ENCODE measurements at places on chromosomes 3 and 15.

DNA sequence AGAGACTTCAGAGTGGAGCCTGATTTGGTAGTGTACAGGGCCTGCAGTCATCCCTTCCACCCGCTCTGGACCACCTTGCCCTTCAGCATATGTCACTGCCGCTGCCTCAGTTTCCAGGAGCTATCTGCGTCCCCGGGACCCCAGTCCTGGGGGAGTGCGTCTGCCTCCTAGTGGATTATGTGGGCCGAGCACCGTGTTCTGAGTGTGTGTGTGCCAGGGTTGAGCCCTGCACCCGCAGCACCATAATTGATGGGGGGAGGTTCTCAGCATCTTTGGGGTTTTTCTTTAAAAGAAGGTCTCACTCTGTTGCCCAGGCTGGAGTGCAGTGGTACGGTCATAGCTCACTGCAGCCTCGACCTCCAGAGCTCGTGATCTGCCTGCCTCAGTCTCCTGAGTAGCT is 33.6 kb downstream of the CD276 start:
- no peak for DNase-seq

DNA sequence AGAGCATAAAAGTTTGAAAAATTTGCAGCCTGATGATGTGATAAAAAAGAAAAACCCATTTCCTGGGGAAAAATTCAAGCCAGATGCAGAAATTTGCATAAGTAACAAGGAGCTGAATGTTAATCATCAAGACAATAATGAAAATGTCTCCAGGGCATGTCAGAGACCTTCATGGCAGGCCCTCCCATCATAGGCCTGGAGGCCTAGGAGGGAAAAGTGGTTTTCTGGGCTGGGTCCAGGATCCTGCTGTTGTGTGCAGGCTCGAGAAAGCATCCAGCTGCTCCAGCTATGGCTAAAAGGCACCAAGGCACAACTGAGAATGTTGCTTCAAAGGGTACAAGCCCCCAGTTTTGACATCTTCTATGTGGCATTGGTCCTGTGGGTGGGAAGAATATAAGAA is 1014.0 kb downstream of the SI start:
- no peak for DNase-seq

- peak; percentile 6 for DNase-seq
Measured at GRCh38 chr15:34754171-34754601, 612 bp downstream of the GJD2 start.

DNA sequence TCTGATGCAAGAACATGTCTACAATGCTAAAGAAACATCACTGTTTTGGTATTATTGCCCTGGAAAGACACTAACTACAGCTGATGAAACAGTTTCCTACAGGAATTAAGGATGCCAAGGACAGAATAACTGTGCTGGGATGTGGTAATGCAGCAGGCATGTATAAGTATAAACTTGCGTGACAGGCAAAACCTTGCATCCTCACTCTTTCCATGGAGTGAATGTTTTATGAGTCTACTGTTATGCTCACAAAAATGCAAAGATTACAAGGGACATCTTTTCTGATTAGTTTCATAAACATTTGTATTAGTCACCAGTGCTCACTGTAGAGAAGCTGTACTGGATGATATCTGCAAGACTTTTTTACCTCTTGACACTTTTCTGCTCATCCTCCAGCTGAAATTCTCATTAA is 143.6 kb downstream of the NAALADL2 start:
- DNase-seq: no peak

- no peak for DNase-seq
Measured at GRCh38 chr3:192920411-192920810, 2.8 kb upstream of the MB21D2 start.

DNA sequence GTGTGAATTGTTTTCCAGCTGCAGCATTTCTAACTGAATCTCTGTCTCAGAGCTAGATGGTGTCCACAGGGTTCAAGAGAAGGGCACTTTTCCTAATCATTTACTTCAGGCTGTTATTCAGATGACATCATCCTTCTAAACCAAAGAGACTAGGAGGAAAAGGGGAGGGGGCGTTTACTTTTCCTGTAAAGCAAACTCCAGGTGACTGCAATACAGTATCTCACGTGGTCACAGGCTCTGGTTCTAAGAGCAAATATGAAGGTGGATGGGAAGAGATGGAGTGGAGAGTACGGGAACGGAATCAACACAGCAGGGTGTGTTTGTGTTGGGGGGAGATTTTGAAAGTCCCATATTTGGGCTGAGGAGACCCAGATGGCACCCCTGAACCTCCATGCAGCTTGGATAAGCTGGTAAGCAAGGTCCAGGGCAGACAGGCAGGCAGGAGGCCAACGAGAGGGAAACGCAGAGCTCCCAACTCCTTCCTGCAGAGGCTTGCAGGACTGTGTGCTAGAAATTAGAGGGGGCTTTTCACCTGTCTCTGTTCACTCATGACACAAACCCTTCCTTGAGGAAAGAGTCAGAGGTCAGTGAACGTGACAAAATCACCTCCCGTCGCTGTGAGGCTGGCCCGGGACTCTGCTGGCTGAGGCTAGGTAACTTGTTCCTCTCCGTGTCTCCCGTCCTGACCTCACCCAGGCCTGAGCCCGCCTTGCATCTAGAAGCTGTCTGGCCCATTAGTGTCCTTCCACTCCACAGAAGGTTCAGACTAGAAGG is 151.2 kb downstream of the OPA1 start:
- DNase-seq: peak; percentile 13

DNA sequence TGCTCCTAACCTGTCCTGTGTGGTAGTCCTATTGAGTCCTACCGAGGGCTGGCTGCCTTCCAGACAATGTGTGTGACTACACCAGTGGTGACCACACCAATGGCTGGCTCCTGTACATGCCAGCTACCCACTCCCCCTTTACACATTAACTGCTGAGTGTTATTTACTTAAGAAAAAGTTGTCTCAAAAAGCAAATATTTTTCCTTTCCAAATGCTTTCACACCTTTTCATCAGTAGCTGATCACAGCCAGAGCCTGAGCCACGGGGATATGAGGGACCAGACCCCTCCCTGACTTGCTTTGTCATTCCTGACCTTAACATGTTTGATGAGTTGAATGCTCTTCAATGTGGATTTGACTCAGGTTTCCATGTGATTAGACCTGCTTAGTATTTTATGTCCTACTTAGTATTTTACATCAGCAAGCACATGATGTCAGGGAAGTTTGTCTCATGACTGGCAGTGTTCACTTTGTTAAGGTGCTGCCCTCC is 29.6 kb upstream of the GREM1 start:
- no peak for DNase-seq

DNA sequence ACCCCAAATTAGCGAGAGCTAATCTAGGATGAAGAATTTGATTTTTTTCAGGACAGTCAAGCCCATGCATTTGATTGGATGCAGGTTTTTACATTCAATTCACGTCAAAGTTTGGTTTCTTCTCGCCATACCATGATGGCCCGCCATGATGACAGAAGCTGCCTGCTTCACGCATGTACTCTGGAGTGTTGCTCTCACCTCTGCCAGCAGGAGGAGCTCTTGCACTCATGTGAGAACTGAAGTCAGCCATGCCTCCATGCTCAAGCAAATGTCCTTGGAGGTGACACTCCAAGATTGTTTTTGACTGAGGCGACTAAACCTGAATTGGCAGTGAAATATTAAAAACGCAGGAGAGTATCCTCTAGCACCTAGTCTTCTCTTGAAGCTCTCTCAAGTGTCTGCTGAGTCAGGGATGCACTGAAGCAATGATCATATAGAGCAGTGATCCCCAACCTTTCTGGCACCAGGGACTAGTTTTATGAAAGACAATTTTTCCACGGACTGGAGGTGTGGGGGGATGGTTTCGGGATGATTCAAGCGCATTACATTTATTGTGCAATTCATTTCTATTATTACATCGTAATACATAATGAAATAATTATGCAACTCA is 120.9 kb downstream of the SAMMSON start:
- peak; percentile 10 for DNase-seq

DNA sequence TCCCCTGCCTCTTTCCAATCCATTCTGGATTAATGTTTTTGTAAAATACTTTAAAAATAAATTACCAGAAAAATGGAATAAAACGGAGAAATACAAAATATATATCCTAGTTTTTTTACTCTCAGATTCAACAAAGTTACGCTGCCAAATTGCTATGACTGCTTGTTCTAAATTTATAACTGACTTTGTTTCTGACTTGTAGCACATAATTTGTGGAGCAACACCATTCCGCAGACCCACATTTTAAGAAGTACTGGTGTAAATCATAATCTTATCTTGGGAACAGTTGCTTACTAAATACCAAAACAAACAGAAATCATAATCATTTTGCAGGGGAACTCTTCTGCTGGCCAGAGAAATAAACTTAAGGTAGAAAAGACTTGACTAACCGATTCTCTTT is 339.4 kb upstream of the CBLB start:
- DNase-seq: no peak

DNA sequence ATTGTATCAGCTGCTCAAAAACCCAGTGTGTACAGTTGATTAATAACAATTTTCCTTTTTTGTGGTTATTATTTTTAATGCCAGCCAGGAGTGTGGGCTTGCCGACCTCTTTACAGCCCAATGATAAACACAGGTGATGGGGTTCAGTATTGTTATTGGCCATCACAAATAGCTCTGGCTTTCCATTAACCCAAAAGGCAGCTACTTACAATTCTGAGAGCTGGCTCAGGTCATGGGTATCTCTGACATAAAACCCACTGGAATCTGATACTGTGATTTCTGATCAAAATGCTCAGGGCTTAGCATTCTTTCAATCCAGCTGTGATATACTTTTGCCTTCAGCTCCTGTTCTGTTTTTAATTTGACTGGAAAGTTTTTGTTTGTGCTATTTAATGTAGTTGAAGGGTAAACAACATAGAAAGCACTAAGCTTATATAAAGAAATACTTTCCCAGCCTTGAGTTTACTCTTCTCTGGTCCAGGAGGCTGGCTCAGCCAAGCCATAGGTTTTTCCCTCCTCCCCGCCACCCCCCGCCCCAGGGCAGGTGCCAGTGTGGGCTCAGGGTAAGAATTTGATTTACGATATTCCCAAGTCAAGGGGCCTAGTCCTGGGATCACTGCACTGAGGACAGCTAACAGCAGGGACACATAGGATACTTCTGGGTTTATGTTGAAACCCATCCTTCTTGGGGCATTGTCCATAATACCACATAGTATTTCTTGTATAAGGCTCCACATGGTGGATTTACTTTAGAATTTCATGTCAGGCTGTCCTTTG is 54.0 kb upstream of the MYZAP start:
- no peak for DNase-seq

DNA sequence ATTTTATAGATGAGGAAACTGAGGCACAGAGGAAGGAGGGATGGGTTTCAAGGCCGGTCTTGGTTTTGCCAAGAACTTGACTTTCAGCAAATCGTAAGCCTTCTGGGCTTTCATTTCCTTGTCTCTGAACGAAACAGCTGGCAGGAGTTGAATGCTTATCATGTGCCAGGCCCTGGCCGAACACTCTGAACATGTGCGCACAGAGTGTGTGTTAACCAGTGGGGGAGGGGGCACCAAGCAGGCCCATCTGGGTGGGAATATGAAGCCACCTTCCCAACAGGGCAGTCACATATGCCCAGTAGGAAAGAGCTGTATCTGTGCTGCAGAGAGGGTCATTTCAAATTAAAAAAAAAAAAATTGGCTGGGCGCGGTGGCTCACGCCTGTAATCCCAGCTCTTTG is 29.3 kb downstream of the ZNF710 start:
- DNase-seq: no peak

GRCh38 chr3:53169832-53170324 is 8.9 kb downstream of the PRKCD start:
- DNase-seq: no peak

GRCh38 chr3:183317271-183317670 is 64.2 kb downstream of the B3GNT5 start:
- no peak for DNase-seq

DNA sequence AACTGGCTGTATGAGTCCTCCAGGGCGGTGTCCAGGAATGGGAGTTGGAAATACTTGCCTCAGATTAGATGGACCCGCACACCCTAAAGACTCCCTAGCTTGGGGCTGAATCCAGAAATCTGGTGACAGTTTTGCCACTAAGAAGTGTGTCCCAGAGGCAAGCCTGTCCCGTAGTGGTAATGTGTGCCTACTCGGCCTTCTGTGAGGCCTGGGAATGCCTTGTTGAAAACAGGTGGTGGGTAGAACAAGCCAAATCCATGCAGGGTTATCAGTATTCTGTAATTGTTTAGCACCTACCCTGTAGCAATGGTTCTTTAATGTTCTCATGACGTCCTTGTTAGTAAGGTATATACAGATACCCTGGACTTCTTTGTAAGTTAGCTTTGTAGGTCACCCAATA is 1.6 kb downstream of the C3orf52 start:
- no peak for DNase-seq

GRCh38 chr15:74259821-74260607 is 23.9 kb downstream of the CCDC33 start:
- DNase-seq: no peak

GRCh38 chr3:188941103-188941502 is 230.7 kb upstream of the TPRG1 start:
- no peak for DNase-seq

DNA sequence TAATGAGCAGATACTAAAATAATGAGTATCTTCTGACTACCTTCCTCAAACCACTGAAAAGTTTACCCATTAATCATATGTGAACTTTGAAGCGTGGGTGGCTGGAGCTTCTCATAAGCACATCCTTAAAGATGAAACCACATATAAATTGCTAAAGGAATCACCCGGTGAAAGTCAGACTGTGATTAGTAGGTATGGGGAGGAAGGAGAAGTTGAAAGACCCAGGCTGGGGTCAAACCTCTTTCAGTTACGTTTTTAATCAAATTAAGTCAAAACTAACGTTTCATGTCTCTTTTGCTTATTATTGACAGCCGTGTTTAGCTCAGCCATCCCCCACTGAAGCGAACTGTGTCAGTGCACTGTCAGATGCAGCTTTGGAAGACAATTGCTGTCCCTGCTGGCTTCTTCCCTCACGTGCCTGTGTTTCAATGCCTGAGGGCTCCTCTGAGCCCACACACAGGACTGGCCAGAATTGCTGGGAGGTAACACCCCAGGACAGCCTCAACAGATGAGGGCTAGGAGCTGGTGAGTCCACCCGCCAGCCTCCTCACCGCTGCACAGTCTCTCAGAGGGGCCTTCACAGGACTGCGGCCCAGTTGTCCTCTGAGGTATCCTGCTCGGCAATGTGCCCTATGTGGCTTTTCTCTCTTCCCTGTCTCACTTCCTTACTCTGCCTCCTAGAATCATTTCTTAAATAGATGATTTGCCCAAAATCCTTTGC is 29.3 kb upstream of the SH3BP5 start:
- DNase-seq: no peak

DNA sequence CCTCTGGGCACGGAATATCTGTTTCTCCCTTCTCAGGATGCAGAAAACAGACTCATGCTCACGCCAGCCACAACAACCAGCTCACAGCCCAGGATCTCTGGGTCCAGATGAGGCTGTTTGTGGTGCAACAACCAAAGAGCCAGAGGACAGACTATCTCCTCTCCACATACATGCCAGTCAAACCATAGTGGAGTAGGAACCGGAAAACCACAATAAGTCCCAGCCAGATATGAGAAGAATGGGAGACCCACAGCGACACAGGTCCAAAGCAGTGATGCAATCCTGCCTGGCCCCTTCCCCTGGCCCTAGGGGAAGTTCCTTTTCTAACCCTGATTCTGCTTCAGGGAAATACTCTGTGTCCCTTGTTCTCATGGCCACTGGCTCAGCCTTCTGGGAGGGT is 27.6 kb downstream of the MEX3B start:
- no peak for DNase-seq

Measured in NCI-H1105 (cell line).